ENCODE measurements at places on chromosomes 12 and 14.

GRCh38 chr14:33073023-33073422 is 134.3 kb downstream of the NPAS3 start:
- no peak for DNase-seq

DNA sequence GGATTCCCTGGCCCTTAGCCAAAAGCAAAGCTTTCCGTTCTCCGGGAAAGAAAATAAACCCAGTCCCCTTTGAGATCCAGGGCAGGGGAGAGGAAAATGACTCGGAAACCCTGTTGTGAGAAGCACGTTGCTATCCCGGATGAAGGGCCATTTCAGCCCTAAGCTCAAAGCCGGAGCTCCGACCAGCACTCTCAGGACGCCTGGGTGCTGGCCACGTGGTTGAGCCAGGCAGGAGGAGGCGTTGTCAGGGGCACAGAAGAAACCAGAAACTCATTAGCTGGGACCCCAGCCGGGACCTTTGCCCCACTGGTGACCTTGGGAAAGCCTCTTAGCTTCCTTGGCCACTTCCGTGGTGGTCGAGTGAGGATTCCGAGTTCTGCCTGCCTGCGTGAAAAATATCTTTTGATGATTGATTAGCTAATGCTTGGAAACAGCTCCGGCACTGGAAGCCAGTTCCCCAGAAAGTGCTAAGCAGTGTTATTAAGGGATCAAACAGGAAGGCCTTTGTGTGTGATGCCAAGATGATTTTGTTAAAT is 57.6 kb upstream of the FZD10 start:
- no peak for DNase-seq

GRCh38 chr14:32304296-32304695 is 24.8 kb upstream of the AKAP6 start:
- no peak for DNase-seq

GRCh38 chr14:66056268-66056907 is 429.8 kb upstream of the CCDC196 start:
- no peak for DNase-seq

- peak; percentile 22 for DNase-seq
Observed at GRCh38 chr12:95417372-95417771, 56.6 kb upstream of the METAP2 start.

DNA sequence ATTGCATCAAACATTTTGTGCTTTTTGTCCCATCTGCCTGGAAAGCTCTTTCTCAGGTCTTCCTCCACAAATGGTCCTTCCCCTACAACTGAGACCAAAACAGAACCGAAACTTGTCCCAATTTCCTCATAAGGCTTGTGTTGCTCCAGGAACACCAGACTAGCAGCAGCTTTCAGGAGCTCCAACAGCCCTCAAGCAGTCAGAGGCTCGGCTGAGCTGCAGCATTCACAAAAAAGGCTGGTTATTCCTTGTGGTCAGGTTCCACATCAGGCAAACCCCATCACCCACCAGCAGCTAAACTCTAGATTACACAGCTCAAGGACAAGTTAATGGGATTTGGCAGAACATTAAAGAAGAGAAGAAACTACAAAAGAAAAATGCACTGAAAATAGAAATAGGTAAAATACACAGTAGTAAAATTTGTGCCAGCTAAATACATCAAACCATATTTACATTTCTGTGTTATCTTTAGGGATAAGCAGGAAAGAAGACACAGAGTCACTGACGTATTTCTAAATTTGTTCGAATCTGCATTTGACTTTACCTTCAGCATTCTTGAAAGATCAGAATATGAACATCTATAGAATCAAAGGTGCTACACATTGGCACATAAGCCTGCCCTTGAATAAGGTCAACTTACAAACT is 141.2 kb downstream of the STXBP6 start:
- DNase-seq, result peak; percentile 66

DNA sequence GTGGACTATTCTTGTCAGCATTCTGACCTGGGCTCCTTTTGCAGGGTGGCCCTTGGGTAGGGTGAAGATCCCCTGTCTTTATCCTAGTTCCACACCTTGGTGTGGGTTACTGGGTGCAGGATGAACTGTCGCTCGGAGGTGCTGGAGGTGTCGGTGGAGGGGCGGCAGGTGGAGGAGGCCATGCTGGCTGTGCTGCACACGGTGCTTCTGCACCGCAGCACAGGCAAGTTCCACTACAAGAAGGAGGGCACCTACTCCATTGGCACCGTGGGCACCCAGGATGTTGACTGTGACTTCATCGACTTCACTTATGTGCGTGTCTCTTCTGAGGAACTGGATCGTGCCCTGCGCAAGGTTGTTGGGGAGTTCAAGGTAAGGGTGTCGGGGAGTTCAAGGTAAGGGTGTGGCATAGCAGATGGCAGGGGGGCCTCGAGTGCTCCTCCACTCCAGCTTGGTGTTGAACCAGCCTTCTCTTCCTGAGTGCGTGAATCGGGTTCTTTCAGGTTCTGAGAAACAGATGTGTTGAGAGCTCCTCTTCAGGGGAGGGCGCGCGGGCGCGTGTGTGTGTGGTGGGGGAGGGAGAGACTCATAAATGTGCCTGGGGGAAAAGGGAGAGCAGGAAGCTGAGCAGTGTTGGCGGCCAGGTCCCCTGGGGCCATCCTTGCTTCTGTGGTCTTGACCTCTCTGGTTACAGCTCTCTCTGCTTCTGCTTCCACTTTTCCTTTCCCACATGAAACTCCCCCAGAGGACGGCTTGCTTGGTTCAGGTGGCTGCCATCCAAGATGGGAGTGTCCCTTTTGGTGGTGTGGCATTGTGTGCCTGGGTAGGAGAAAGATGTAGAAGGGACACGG is 4.0 kb downstream of the ATG101 start:
- DNase-seq, result no peak

- DNase-seq, result no peak
Observed at GRCh38 chr14:42187846-42188245, 581.2 kb downstream of the LRFN5 start.

DNA sequence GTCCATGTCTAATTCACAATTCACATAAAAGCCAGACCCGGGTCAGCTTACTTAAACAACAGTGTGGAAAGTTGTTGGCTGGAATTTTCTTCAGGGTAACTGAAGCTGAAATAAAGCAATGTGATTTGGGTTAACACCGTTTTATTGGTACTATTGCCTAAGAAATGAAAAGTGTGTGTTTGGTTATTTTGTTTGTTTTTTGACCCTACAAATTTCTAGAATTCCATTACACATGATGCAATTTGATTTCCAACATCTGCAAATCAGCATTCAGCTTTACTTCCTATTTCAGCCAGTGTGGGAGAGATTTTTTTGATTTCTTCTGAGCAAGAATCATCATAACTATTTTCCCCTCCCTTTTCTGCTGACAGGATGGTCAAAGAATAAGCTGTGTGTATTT is 45.7 kb upstream of the CLMN start:
- no peak for DNase-seq

- no peak for DNase-seq
Observed at GRCh38 chr14:102802834-102803523, 25.7 kb downstream of the TRAF3 start.

GRCh38 chr12:18436170-18436569 is 174.9 kb downstream of the PIK3C2G start:
- DNase-seq, result no peak

- peak; percentile 68 for DNase-seq
Observed at GRCh38 chr14:89589400-89590118, 172.5 kb upstream of the FOXN3 start.

DNA sequence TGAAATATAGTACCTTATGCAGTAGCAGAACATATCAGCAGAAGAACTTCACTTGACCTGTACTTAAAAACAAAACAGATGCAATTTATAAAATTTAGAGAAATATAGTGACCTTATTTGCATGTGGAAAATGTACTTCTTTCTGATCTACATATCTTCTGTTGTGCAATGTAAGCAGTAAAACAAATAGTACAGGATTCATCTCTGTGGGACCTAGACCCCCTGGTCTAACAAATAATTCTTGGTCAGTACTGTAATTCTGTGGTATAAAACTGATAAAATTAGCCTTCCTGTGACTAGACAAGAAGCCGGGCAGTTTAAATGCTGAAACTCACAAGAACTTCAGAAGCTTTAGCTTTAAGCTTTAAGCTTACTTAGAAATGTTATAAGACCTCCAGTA is 21.6 kb downstream of the HIF1A start:
- DNase-seq, result no peak

- DNase-seq, result no peak
Observed at GRCh38 chr14:58258156-58258555, 13.5 kb downstream of the PSMA3 start.

DNA sequence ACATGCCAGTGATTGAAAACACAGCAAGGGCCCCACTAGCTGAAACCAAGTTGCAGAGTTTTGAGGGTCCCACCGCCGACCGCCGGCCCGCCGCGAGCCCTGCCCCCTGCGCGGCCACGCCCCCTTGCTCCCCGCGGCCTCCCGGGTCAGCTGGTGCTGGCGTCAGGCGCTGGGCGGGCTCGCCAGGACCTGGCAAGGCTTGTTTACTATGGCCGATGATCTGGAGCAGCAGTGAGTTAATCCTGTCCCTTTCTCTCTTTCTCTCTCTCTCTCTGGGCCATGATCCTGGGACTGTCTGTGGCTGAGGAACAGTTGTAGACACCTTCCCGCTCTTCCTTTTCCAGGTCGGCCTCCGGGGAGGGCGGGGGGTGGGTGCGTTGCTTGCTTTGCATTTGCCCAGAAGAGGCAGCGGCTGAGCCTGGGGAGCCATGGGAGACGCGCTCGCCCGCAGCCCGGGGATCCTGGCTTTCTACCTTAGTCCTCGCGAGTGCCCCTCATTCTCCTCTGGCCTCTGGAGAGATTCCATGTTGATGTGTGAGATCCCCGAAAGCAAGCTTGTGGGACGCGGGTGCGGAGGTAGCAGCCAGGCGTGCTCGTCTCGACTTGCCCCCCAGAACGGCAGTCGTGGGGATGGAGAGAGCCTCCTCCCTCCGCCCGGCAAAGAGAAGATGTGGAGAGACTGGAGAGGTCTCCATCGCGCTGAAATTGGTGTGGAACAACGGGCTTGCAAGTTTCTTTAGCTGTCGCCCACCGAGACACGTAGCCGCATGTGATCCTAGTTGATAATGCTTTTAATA is at the start of gene ABHD4:
Gene ABHD4, plus strand, starts transcription at position 202 of the 797 bp plus-strand sequence. Its CDS starts 7 bp downstream, at position 209.
- DNase-seq, result peak; percentile 55

GRCh38 chr12:20369305-20370013 is 1.1 kb downstream of the PDE3A start:
- no peak for DNase-seq

DNA sequence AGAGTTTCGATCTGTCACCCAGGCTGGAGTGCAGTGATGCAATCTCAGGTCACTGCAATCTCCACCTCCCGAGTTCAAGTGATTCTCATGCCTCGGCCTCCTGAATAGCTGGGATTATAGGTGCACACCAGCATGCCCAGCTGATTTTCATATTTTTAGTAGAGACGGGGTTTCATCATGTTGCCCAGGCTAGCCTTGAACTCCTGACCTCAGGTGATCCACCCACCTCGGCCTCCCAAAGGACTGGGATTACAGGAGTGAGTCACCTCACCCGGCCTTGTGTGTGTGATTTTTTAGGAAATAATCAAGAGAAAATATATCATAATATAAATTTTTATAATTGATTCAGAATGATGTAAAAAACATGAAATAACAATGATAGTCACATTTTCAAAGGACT is 1231.4 kb downstream of the GALC start:
- DNase-seq, result no peak

- DNase-seq, result no peak
Observed at GRCh38 chr12:2322554-2323120, 269.9 kb downstream of the CACNA1C start.

GRCh38 chr12:29783773-29784666 is at the start of gene TMTC1:
TMTC1 (minus strand) TSS chr12:29783942; CDS start chr12:29783751, 191 bp downstream.
- peak; percentile 11 for DNase-seq

DNA sequence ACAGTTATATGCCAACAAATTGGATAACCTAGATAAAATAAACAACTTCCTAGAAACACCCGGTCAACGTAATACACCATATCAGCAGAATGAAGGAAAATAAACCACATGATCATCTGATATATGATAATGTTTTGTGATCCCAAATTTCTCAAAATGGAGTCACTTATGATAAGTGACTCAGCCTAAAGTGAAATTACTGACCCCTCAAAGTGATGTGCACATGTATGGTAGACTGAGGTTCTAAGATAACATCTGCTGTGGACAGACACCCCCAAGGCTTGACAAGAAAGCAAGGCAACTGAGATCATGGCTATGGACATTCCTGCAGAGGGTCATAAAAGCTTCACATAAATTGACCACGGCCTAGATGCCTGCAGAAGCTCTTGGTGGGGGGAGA is 105.1 kb upstream of the DCN start:
- DNase-seq, result no peak

GRCh38 chr12:34394211-34395055 is 372.1 kb downstream of the ALG10 start:
- DNase-seq, result no peak

DNA sequence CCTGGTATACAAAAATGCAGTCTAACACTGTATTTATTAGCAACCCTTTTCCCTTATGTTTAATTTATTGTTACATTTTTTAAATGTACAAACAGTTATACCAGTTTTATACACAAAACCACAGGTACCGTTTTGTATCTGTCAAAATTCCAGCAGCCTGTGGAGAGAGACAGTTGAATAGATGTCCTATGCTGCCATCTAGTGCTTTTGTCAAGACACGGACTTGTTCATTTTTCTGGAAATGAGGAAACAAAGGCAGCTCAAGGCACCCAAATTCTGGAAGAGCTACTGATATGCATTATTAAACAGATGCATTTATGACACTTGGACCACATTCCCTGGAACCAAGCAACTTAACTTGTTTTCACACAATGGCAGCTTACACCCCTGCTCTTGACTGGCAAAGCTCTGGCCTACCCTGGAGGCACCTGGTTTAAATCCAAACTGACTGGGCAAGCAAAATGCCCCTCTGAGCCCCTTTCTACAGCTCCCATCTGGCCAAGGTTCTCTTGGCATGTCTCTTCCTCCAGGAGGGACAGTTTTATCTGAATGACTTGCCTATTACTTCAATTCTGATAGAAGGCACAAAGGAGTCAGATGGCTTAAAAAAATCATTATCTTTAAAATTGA is 286.9 kb upstream of the PRKD1 start:
- DNase-seq, result peak; percentile 20

GRCh38 chr14:105525861-105526775 is at the start of gene TMEM121:
TMEM121 (plus strand) TSS chr14:105526583; CDS start chr14:105528835, 2,252 bp downstream.
- DNase-seq, result no peak

DNA sequence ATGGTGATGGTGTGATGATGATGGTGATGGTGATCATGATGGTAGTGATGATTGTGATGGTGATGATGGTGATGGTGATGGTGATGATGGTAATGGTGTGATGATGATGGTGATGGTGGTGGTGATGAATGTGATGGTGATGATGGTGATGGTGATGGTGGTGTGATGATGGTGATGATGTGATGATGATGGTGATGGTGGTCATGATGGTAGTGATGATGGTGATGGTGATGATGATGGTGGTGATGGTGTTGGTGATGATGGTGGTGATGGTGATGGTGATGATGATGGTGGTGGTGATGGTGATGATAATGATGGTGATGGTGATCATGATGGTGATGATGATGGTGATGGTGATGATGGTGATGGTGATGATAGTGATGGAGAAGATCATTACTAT is 120.3 kb downstream of the ZNF664 start:
- DNase-seq, result no peak

GRCh38 chr12:128055567-128055966 is 211.4 kb upstream of the TMEM132C start:
- DNase-seq, result no peak
